ENCODE measurements at places on chromosomes 5 and 9.

GRCh38 chr9:113310538-113310937, 7.4 kb upstream of the RNF183 start:
- no peak for DNase-seq

- DNase-seq, result no peak
These were observed 593.6 kb downstream of the BNC2 start for GRCh38 chr9:16276866-16277265.

DNA sequence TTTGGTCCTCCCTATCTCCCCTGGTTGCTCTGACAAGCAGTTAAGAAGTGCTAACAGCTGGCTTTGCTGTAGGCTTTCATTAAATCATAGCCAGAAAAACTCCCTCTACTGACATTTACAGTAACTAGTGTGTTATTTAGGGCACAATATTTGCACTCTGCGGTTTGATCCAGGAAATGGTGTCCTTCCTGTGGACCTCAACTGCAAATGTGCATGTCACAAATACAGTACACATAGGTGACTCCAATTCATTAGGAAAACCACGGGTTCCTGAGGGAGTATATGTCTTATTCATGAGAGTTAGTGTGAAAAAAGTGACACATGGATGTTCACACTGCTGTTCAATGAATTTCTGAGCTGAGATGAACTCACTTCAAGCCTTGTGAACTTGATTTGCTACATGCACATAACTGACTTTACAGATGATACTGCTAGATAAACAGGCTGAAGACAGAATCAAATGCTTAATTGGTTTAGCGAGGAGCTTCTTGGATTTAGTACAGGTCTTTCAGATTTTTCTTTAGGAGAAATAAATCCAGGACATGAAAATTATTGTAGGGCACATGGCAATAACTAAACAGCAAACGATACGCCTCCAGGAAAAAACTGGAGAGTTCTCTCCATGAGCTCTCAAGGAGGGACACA, 281.5 kb downstream of the EFNA5 start:
- no peak for DNase-seq

DNA sequence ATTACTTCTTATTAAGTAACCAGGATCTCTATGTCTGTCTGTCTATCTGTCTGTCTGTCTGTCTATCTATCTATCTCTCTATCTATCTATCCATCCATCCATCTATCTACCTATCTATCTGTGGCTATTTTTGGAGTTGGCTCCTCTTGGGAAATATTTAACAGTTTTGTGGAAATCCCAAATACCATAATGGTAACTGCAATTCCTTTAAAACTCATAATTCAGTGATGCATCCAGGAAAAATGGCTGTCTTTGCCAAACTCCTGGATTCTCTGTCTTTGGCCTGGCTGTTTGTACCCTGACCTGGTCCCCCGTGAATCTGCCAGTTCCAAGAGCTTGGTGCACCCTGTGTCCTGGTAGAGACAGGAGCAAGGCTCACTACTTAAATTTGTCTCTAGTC, 197.0 kb downstream of the PCSK1 start:
- DNase-seq, result no peak

DNA sequence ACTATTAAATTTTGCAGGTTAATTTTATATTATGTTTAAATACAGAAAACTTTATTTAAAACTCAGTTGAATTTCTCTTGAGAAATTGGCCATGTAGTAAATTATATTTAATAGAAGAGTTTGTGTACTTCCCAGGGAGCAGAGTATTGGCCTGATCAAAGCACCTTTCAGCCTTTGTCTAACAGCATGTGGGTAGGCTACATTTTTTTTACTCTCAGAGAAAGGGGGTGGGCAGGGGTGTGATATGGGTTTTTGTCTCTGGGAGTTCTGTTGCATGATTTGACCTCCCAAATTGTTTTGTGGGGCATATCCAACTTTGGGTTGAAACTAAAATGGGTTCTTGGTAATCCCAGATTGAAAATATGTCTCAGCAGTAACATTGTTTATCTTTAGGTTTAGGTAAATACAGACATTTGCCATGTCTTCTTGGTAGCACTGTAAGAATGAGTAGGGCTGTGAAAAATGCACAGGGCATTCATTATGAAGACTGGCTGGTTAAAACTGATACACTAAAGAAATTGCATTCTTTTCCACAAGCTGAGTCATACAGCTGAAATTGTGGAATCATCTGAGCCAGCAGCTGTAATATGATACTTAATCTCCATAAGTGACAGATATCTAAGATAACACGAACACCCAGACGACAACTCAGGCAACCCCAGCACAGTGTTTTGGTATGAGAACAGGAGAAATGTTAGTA, 75.4 kb upstream of the CDKN2B start:
- DNase-seq, result peak; percentile 94

DNA sequence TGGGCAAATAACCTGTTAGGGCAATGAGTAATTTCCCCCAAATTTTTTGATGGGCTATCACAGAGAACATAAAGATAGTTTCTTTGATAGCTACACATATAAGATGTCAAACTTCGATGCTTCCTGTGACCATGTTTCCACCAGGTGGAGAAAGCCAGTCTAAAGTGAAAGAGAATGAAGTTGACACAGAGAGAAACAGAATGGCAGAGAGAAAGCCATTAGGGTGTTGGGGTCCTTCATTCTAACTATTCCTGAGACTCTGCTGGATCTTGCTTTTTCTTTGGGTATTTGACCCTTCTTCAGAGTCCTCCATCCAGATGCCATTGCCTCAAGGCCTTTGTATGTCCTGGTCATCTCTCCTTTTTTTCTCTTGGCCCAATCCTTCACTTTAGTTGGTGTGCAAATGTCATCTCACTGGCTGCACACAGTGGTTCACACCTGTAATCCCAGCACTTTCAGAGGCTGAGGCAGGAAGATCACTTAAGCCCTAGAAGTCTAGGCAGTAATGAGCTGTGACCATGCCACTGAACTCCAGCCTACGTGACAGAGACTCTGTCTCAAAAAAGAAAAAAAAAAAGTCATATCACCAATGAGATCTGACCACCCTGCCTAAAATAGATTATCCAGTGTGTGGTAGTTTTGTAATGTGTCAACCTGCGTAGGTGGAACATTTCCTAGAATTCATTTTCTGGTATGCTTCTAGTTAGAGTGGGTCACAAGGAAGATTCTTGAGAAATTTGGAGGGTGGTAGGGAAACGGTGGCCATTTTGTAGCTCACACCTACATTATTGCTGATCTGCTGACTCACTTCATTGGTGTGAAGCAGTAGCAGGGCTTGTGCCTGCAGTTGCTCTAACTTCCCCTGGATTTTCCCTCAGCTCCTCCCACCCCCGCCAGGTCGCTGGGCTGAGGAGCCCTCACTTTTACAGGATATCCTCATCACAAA, 20.8 kb upstream of the KIF2A start:
- DNase-seq, result no peak

DNA sequence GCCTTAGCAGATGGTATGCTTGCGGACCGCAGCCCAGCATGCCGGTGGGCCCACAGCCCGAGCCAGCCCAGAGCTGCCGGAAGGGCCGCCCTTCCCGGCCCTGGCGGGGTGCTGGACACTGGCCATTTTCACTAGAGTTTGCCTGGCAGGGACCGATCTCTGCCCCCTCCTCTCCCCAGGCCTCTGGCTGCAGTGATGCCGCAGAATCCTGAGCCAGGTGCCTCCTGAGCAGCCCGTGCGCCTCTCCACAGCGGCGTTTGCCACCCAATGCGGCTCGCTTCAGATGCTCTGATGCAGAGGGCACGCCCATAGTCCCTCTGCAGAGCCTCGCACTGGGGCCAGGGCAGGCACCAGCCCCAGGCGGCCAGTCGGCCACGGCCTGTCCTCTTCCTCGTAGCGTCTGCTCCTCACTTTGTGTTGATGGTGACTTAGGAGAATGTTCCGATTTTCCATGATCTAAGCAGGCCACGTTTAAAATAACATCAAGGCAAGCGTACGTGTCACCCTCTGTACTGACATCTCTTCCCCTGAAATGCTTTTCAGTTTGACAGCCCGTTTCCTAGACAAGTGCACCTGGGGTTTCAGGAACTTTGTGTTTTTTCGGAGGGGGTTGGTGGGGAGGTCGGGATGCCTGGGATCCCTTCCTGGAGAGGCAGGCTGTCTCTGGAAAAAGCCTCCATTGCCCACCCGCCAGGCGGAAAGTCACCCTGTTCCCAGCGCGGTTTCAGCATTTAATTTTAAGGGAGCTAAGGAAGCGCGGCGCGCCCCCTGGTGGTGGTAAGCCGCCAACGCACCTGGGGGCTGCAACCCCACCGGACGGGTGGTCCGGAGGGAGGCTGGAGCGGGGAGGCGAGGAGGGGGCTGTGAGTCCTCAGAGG, 29.8 kb upstream of the HMCN2 start:
- no peak for DNase-seq

DNA sequence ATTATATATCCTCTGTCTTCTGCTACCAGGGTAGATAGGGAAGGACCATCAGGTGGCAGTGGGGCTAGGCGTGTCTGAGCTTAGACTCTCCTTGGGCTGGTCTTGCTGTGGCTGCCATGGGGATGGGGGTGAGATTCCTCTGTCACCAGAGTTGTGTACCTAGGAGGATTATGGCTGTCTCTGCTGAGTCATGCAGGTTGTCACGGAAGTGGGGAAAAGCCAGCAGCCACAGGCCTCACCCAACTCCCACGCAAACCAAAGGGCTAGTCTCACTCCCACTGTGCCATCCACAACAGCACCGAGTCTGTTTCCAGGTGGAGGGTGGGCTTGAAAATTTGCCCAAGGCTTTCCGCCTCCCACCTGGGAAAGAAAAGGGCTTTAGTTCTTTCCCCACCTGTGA, 476.1 kb downstream of the CYLC2 start:
- DNase-seq, result no peak

DNA sequence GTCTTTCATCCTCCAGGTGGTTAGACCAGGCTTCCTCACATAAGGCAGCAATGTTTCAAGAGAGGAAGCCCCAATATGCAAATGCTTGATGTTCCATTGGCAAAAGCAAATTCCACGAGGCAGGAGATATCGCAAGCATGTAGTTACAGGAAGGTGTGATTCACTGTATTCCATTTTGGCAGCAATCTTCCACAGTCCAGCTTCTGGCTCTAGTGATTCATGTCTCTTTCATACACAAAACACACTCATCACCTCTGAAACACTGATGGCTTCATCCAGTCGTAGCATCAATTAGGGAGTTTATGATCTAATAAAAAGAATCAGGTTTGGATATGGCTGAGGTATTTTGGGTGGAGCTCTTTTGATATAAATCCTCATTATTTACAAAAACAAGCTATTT, 552.2 kb upstream of the RIOK2 start:
- peak; percentile 58 for DNase-seq

DNA sequence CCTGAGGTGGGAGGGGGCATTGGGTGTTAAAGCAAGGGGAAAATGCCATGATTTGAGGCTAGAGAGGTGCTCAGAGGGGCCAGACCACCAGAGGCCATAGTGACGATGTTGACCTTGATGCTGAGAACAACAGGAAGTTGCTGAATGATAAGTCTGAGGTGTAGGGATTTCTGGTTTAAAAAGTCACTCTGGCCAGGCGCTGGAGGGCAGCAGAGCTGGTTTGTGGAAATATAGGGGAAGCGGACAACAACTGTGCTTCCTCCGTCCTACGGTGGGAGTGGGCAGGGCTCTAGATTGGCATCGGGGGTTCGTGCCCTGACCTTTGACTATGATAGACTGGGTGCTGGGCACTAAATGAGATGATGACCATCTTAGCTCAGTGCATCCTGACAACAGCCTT, 44.7 kb downstream of the STOM start:
- DNase-seq, result no peak

- DNase-seq, result no peak
These were observed 122.2 kb downstream of the ADAMTS6 start for GRCh38 chr5:65359569-65359968.
